ENCODE measurements at places on chromosomes 1 and 21. TPM values are rescaled to one million over a fixed set of nuclear protein-coding genes. Genes with fewer than 3 reads are reported as not detected.

The RNU1-2 gene
- under 0.01 TPM for total RNA-seq

The RHEX gene
- total RNA-seq = 1.2 TPM

The KRTAP19-3 gene
- total RNA-seq = not detected

The MRPL55 gene
- 161 TPM for total RNA-seq

The ATP6V1G3 gene
- not detected for total RNA-seq

The SCNM1 gene
- 36.8 TPM for total RNA-seq

The MAD2L2 gene
- total RNA-seq = 31.8 TPM

The PRKAA2 gene
- total RNA-seq = 1.2 TPM

The MYOC gene
- 0.44 TPM for total RNA-seq

The CD84 gene
- total RNA-seq = 1.2 TPM

The SLC22A15 gene
- total RNA-seq = 19.9 TPM

The MAP3K21 gene
- 14.1 TPM for total RNA-seq

The SWT1 gene
- 7.7 TPM for total RNA-seq

The TLR5 gene
- 13.6 TPM for total RNA-seq

The LAPTM5 gene
- total RNA-seq = 10.8 TPM

Measured in suprapubic skin (tissue), 4 donors.